ENCODE measurements at places on chromosomes 7 and 10. TPM values are rescaled to one million over a fixed set of nuclear protein-coding genes. Genes with fewer than 3 reads are reported as not detected.

- H3K4me1 ChIP-seq: no peaks in the 10 kb centered on the region
- no peak overlapping the region for H3K4me3 ChIP-seq
- DNase-seq: no peak
- H3K27me3 ChIP-seq: no peaks in the 10 kb centered on the region
Observed at GRCh38 chr10:75640381-75640780, 209.0 kb downstream of the LRMDA start.

GRCh38 chr7:48245751-48246472, 74.7 kb downstream of the ABCA13 start:
- no peaks in the 10 kb centered on the region for H3K27me3 ChIP-seq
- H3K4me1 ChIP-seq: peaks cover 29% of the 10 kb centered on the region
- H3K4me3 ChIP-seq: no peak overlapping the region

GRCh38 chr7:151095828-151096475, 9.7 kb downstream of the AGAP3 start:
- H3K4me3 ChIP-seq: no peak overlapping the region
- peaks cover 51% of the 10 kb centered on the region for H3K4me1 ChIP-seq
- no peak for DNase-seq
- no peak overlapping the region for H3K27ac ChIP-seq
- no peaks in the 10 kb centered on the region for H3K36me3 ChIP-seq
- no peaks in the 10 kb centered on the region for H3K27me3 ChIP-seq

DNA sequence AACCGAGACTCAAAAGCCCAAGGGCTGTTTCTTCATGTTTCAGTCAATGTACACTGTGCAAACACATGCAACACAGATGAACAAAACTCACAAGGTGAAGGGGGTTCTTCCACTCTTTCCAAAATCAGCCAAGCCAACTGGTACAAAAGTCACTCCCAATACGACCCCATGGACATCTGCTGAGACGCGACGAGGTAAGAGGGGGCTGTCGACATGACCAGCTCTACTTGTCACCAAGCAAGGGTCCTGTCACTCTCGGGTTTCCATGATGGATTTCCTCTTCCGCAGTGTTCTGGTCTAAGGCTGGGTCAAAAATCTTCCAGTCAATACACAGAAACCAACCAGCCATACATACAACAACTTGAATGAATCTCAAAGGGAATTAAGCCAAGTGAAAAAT, 37.8 kb downstream of the CTBP2 start:
- no peak for DNase-seq
- peaks cover 54% of the 10 kb centered on the region for H3K4me1 ChIP-seq
- H3K27ac ChIP-seq: no peak overlapping the region
- no peaks in the 10 kb centered on the region for H3K27me3 ChIP-seq

DNA sequence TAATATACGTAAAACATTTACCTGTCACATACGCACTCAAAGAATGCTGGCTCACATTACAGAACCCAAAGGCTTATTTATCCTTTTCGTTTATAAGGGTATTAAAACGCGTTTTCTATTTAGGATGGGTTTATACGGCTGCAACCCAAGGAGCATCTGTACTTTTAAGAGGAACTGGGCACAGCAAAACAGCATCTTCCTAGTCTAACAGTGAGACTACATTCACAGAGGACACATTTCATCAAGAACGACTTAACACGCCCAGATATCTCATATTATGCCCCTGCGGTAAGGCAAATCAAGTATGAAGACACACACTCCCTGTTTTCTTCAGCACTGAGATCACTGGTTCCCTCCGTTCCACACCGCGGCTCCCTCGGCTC, 533 bp upstream of the DMTF1 start:
- no peaks in the 10 kb centered on the region for H3K27me3 ChIP-seq
- H3K4me1 ChIP-seq: peaks cover 27% of the 10 kb centered on the region
- peak overlapping the region; percentile 60 for H3K4me3 ChIP-seq
- no peak for DNase-seq

DNA sequence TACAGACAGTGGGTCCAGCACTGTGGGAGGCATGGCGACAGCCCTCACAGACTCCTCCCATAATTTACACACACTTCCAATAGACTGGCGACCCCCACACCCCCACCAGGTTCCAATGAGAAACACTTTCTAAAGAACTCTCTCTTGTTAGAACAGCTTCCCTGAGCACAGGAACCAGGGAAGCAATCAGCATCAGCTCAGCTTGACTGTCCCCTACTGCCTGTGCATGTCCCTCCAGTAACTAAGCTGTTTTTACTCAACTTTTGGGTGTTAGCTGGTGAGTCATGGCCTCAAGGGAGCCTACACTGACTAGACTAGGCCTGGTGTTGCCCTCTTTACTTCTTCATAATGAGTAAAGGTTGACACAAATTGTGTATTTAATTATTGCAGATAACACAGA, 32.6 kb upstream of the HERPUD2 start:
- H3K27me3 ChIP-seq: no peaks in the 10 kb centered on the region
- no peaks in the 10 kb centered on the region for H3K4me1 ChIP-seq
- H3K4me3 ChIP-seq: no peak overlapping the region
- no peak overlapping the region for H3K27ac ChIP-seq

GRCh38 chr7:134134004-134134403, 6.9 kb downstream of the LRGUK start:
- H3K27me3 ChIP-seq: no peaks in the 10 kb centered on the region
- no peak for DNase-seq
- H3K4me1 ChIP-seq: no peaks in the 10 kb centered on the region
- H3K4me3 ChIP-seq: no peak overlapping the region
- H3K36me3 ChIP-seq: no peaks in the 10 kb centered on the region

GRCh38 chr7:111685349-111685748, 123.1 kb upstream of the IMMP2L start:
- H3K36me3 ChIP-seq: no peaks in the 10 kb centered on the region
- H3K27ac ChIP-seq: no peak overlapping the region
- DNase-seq: no peak
- H3K27me3 ChIP-seq: no peaks in the 10 kb centered on the region
- H3K4me3 ChIP-seq: no peak overlapping the region

DNA sequence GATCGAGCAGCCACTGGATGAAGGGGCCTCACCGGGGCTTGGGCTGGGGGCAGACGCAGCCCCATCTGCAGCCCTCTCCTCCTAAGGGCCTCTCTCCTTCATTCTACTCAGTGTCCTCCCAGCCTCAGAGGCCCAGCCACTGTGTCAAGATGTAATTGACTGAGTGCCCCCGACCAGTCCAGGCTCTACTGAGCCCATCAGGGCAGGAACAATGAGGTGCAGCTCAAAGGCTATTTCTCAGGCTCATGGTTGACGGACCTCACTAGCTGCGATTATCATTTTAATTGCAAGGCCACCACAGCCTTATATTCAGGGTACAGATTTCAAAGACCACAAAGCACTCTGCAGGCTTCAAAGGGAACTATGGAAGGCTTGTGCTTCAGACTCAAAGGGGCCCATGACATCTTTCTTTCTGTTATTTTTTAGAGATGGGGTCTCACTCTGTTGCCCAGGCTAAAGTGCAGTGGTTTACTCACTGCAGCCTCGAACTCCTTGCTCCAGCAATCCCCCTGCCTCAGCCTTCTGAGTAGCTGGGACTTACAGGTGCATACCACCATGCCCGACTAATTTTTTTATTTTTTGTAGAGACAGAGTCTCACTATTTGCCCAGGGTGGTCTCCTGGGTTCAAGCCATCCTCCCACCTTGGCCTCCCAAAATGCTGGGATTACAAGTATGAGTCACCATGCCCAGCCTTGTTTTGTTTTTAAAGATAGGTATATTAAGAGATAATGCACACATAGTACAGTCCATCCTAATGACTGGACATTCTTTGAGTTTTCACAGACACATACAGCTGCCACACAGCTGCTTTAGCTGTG, 23.7 kb downstream of the SLC29A3 start:
- H3K4me1 ChIP-seq: peaks cover 12% of the 10 kb centered on the region
- H3K27me3 ChIP-seq: no peaks in the 10 kb centered on the region
- DNase-seq: no peak
- H3K36me3 ChIP-seq: no peaks in the 10 kb centered on the region

DNA sequence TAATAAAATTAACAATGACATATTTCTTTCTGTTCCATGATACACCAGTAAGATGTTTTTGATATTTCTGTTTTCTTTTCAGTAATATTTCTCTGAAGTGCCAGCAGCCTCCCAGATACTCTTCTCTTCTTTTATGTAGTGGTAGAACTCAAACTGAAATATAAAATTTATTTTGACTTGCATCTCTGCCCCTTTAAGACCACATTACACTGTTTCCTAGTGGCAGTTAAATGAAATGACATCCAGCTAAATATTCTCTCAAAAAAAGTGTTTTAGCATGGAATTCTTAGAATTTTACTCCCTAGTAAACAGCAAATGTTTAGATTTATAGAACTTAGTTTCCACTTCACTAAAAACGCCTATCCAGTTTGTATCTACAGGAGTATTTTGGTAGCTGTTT, 237.2 kb upstream of the MTPN start:
- no peaks in the 10 kb centered on the region for H3K27me3 ChIP-seq
- no peak for DNase-seq
- no peak overlapping the region for H3K27ac ChIP-seq
- H3K4me1 ChIP-seq: no peaks in the 10 kb centered on the region
- H3K4me3 ChIP-seq: no peak overlapping the region
- no peaks in the 10 kb centered on the region for H3K36me3 ChIP-seq

DNA sequence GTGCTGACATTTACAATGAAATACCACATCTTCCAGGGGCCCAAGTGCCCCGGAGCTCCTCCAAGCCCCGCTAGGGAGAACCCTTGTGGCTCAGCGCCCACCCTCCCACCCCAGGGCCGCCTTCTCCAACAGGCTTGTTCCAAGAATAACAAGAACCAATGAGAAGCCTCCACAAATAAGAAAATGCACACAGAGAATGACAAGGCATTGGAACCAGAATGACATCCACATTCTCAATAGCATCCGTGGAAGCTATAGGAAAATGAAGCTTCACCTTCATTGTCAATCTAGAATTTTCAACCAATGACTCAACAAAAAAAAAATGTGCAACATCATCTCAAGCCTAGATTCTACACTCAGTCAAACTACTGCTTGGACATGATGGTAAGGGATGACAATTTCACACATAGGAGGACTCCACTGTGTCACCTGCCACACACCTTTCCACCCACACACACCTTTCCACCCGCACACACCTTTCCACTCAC, 50.4 kb upstream of the PPP2R2D start:
- no peak for DNase-seq
- no peaks in the 10 kb centered on the region for H3K4me1 ChIP-seq
- no peak overlapping the region for H3K27ac ChIP-seq
- no peak overlapping the region for H3K4me3 ChIP-seq

Gene CFAP69
- 12.9 TPM for polyA plus RNA-seq

Gene SPDYE1
- 2.5 TPM for polyA plus RNA-seq

Gene HHEX
- 44.1 TPM for polyA plus RNA-seq

Gene EIF4EBP2
- 70.9 TPM for polyA plus RNA-seq
